T follicular helper cell (primary cell): ENCODE measurements at places on chromosomes 2 and 18.

GRCh38 chr2:2564300-2565078, 233.4 kb upstream of the MYT1L start:
- no peak for DNase-seq

DNA sequence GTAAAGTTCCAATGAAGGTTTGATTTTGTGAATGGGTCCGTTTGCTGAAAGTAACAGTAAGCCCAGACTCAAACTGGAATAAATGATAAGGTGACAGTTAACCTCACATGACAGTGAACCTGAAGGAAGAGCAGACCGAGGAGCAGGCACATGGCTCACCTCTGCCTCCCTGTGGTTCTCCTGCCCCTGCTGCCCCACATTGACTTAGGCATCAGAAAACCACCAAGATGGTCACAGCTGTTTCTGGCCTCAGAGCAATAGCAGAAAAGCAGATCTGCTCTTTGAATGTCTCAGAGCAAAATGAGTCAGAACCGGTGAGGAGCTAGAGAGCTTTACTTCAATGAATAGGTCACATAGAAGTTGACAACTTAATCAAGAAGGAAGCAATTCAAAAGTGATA, 487.6 kb downstream of the METTL4 start:
- DNase-seq: no peak

DNA sequence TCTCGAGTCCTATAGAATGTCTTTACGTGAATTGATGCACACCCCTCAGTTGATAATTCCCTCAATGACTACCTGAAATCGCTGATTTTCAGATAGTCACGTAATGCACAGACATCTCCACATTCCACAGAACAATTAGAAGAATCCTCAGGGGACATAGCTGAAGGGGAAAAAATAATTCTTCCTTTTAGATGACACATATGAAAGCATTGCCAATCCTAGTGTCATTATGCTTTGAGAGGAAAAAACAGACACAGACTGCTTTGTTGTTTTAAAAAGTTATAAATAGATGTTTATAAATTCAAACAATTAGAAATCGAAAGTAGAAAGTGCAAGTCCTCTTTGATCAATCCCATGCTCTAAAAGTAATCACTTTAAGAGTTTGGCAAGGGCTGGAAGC, 100.6 kb upstream of the FN1 start:
- no peak for DNase-seq

- DNase-seq: no peak
These were observed 9.7 kb downstream of the GPR55 start for GRCh38 chr2:230915319-230915718.

- DNase-seq: no peak
These were observed 18.4 kb downstream of the DNER start for GRCh38 chr2:229695961-229696360.

DNA sequence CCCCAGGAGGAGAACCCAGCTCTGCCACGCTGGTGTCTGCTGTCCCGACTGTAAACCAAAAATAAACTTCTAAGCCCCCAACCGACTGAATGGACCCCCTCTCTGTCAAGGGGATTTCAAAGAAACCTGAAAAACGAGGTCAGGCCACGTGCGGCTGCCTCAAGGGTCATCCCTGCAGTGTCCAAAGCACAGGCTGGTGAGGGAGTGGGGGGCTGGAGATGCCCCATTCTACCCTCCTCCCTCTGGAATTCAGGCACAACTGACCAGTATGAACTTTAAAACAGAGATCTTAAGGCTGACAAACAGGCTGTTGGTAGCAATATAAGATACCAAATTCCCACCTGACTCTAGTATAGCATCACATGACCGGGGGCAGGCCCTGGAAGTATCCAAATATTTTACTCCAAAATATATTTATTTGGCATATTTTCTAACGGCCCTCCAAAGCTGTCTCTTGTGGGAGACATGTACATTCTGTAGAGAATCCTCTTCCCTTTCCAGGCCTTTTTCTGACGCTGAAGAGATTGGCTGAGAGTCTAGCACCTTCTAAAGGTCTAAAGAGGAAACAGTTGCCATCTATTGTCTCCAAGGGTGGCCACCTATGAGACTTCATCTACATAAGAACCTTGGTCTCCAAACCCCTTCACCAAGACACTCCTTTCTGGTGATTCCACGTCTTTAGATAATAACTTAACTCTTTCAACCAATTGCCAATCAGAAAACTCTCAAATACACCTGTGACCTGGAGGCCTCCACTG, 40.4 kb upstream of the CTDP1 start:
- no peak for DNase-seq

- no peak for DNase-seq
These were observed 1024.8 kb downstream of the TSN start for GRCh38 chr2:122780251-122780650.

GRCh38 chr2:216742411-216742810, 47.1 kb upstream of the IGFBP5 start:
- DNase-seq: no peak

- no peak for DNase-seq
These were observed 39.6 kb upstream of the CRACDL start for GRCh38 chr2:98975611-98976010.

GRCh38 chr2:196335221-196335634, 163.8 kb upstream of the STK17B start:
- no peak for DNase-seq

DNA sequence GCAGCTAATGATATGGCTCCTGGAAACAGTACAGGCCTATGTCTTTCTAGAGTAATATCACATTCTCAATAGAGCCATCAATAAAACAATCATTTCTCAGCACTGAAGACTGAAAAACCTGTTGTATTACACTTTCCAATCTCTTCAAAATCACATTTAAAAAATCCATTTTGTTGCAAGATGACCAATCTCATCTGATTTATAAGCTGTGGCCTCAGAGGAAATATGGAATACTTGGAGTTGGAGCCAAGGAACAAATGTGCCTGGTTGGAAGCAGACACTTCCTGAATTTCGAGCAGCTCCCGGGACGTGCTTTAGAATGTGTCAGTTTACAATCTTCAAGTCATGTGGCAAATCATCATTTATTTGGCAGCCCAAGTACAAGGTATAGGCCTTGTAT, 114.5 kb downstream of the ADCYAP1 start:
- no peak for DNase-seq

- no peak for DNase-seq
These were observed 57.2 kb downstream of the HS6ST1 start for GRCh38 chr2:128261245-128262128.

GRCh38 chr2:20609349-20609994, 41.4 kb downstream of the HS1BP3 start:
- no peak for DNase-seq

DNA sequence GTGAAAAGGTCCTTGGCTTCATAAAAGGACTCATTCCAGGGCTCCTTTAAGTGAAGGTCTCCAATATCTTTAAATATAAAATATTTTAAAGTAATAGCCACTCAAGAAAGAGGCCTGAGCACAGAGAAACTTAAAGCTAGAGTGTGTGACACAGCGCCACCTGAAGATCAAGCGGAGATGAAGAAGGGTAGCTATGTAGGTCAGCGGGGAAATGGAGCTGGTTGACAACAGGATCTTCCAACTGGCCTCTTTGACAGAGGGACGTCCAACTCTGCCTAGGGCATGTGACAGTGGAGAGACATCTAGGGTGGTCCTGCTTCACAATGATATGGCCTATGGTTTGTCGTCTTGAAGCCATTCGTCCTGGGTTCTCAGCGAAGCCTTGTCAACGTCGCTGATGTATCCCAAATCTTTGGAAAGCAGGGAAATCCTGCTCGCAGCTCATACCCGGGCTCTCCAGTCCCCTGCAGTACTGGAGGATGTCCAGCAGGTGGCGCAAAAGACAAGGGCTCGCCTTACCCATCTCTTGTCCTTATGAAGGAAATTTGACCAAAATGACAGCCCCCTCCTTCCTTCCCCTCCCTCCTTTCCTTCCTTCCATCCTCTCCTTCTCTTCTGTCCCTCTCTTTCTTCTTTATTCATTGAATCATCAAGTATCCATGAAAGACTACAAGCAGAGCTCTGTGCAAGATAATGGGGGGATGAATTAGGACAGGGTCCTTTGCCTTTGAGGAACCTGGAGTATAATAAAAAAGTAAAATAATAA, 59.6 kb downstream of the LONRF2 start:
- DNase-seq: peak; percentile 20

DNA sequence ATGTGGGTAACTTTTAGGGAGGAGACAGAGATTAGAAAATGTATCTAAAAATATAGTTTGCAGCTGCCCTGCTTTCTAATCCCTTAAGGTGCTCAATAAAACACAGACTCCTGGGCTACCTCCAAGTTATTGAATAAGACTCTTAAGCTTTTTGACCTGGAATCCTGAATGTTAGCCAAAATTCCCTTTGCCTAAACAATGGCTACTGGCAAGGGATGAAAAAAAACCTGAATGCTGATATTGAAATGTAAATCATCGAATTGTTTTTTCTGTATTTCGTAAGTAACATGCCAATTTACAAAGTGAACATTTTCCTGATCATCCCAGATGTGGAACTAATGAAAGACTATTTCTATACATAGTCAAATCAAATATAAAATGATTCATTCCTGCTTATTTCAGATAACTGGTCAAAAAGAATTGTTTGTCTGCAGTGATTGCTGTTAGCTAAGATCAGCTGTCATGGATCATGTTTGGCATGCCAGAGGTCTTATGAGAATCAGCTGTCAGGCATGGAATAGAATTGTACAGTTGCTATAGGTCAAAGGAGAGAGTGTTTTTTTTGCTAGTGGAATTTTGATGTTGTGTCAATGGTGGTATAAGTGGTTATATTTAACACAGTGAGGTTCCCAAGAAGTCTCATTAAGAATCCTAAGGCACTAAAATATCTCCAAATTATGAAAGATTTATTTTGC, 363.6 kb upstream of the CWC22 start:
- no peak for DNase-seq

GRCh38 chr2:192551760-192552159, 357.0 kb upstream of the TMEFF2 start:
- DNase-seq: no peak

- DNase-seq: no peak
These were observed 65.3 kb downstream of the SUCLG1 start for GRCh38 chr2:84393829-84394228.

DNA sequence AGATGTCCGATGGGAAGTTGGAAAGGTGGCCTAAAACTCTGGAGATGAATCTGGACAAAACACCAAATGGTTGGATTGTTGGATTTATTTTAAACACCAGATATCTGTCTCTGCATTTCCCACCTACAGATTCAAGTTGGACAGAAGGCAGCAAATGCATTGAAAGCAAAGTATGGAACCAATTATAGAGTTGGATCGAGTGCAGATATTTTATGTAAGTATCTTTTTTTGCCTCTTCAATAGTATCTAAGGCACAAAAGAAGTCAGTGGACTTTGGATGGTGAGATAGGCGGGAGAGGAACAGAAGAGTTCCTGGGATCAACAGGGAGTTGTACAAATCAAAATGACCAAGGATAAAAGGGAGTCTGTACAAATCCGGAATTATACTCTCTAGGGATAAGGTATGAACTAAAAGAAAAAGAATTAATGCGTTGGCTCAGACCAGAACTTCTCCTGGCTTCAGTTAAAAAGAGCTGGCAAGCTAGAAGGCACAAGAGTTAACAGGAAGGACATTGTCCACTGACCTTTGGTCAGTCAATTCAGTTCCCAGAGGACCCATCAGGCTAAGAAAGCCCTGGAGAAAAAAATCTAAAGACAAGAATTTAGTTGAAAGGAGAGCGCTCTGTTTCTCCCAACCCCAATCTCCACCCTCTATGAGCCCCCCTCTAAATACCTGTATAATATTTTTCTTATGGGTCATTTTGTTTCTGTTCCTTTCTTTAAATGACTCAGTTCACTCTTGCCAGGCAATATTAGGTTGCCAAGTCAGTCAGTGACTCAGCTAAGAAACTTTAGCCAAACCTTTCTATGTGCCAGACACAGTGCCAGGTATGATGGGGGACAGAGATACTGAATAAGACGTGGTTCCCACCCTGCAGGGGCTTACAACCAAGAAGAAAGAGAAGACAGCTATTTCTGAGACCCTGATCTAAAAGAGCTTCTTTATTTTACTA, 29.1 kb downstream of the CPO start:
- no peak for DNase-seq

- DNase-seq: no peak
These were observed 44.5 kb upstream of the KCNE4 start for GRCh38 chr2:223007531-223007930.

- no peak for DNase-seq
These were observed 114.6 kb downstream of the PHLPP1 start for GRCh38 chr18:62829936-62830335.

GRCh38 chr18:62880673-62881364, 165.5 kb downstream of the PHLPP1 start:
- no peak for DNase-seq

DNA sequence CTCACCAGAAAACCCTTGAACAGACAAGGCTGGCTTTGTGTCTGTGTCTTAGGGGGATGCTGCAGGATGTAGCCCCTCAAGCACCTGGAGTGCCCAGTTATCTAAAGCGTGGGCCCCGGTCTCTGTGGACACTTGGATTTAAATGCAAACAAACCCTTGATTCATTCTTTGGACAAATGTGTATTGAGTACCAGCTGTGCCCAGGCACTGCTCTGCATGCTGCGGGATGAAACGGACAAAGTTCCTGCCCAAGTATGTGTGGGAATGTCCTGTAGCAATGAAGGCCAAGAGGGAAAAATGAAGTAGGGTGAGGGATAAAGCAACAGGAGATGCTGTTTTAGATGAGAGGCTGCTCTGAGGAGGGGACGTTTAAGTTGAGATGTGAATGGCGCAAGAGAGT, 53.9 kb downstream of the BOLA3 start:
- no peak for DNase-seq

GRCh38 chr18:48780201-48780912, 170.4 kb downstream of the SMAD7 start:
- no peak for DNase-seq

DNA sequence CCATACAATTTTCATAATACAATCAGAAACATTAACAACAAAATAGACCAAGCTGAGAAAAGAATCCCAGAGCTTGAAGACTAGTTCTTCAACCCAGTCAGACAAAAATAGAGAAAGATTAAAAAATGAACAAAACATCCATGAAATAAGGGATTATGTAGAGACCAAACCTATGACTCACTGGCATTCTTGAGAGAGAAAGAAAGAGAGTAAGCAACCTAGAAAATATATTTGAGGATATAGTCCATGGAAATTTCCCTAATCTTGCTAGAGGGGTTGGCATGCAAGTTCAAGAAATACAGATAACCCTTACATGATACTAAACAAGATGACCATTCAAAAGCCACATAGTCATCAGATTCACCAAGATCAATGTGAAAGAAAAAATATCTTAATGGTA, 281.7 kb downstream of the CCDC85A start:
- no peak for DNase-seq

DNA sequence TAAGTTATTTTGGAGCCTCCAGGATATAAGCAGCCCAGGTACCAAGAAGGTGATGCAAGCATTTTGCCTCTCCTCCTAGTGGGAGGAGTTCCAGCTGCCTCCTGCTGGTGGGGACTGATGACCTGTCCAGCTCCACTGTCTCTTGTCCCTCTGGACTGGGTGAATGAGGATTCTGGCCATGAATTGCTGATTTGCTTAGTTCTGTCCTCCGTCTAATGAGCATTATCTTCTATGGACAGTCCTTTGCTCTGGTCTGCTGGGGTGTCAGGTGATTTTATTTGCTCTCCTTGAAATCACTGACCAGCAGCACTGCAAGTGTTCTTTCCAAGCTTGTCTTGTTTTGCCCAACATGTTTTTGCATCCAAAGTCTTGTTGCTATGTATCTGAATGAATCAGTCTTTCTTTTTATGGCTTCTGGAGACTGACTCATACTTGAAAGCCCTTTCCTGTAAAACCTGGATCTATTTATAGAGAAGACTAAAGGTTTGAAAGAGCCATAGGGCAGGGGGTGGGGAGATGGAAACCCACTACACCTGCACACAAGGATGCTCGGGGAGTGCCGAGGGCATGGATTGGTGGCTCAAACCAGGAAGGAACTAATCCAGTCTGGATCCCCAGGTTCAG, 40.5 kb upstream of the EFHD1 start:
- no peak for DNase-seq
